ENCODE measurements at places on chromosomes 12 and 14.

DNA sequence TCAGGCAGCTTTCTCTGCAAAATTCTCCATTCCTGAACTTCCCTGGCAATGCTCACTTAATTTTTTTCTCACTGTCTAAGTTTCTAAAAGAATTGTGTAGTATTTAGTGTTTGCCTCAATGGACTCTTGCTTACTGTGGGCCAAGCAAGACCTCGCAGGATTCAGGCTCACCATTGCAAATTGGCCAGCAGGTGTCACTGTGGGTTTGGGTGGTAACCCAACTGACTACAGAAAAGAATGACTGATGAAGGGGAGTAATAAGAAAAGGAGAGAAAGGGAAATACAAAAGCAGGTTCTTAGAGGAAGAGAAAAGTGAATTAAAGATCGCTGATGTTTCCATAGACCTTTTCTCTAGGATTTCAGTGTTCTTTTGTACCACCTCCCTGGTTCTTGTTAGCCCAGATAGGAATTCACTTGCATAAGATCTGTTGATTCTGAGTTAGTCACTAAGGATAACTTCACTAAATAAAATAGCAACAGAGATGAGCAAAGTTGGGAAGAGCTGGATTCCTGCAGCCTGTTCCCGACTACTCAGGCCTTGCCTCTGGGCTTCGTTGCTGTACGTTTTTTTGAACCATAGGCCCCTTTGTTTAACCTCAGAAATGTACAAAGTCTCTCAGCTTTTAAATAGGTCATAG lies 386.5 kb upstream of the DDHD1 start:
- DNase-seq: peak; percentile 47

GRCh38 chr12:49420556-49420955 lies 53.3 kb downstream of the SPATS2 start:
- DNase-seq: no peak

GRCh38 chr14:23376482-23377197 lies at the start of gene CMTM5:
CMTM5 (plus strand) TSS chr14:23377046; CDS start chr14:23377252, 206 bp downstream.
- DNase-seq: no peak

DNA sequence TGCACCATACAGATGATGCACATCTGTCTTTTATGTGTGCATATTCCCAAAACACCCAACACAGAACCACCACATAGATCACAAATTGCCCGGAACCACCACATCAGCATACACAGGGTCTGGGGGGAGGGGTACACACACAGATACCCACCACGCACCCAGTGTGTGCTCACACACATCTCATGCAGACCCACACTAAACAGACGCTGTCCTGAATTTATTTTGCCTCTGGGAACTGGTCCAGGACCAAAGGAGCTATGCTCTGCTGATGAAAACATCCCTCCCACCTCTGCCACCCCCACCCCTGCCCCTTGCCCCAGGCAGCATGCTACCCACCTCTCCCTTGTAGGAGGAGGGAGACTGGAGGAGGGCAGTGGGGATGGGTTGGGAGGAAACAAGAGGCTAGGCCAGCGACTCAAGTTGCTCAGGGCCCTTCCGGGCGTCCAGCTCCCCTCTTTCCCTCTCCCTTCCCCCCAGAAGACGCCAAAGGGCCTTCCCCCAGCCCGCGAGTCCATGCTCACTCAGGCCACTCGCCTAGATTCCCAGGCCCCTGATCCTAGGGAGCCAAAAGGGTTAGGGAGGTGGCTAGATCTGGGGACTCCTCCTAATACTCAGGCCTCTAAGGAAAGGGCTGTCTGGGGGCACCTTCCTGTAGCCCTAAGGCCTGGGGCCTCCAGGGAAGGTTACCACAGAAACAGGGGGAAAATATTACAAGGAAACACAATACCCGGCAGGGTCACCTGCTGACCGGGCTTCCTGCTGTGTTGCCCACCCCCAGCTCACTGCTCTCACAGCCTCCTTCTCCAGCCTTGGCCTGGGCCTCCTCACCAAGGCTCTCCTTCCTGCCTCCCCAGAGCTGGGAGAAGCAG lies 3.1 kb downstream of the HDAC7 start:
- DNase-seq: no peak

DNA sequence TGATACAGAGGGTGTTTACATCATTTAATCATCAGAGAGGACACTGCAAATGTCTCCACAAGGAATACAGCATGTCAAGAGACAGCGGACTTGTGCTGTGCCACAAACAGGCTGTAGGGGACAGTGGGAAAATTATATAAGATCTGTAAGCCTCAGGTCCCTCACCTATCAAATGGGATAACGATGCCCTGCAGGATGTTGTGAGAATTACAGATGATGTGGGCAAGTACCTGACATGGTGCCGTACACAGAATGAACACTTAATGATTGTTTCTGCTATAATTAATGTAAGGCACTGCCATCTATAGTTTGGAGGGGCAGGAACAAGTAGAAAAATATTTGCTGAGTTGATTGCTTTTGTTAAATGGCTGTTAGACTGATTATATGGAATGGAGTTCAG lies 81.9 kb upstream of the GTF2A1 start:
- DNase-seq: no peak

GRCh38 chr12:86597431-86597830 lies 341.2 kb upstream of the MGAT4C start:
- no peak for DNase-seq

DNA sequence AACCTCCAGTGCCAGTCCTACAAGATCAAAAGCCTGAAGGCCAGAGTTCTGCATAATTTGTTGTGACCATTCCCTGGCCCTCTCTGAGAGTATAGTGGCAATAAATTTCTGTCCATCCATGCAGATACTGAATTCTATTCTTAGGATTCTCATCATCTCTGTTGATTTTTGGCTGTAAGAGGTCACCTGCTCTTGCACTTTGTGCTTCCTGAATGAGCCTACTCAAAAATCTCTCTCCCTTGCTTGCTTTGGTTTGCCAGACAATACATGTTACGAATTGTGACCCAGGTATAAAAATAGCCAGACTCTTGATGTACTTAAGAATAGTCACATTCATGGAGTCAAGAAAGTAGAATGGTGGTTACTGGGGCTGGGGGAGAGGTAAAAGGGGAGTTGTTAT lies 16.7 kb downstream of the ZNF664 start:
- DNase-seq: no peak

DNA sequence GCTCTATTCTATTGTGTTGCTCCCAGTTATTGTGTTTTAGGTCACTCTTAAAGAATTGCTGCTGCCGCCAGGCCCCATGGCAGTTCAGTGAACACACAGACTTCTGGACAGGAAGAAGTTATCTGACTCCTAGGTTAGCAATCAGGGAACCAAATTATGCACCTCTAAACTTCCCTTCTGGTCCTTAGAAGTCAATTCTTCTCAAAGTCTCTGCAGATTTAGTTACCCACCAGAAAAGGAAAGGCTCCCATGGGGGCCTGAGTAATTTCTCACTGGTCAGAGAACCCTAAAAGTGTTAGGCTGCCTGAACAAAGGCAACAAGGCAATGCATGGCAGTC lies 10.0 kb downstream of the EMP1 start:
- no peak for DNase-seq

- peak; percentile 16 for DNase-seq
These were observed 8.9 kb upstream of the AMN1 start for GRCh38 chr12:31737763-31738162.

- no peak for DNase-seq
These were observed 8.7 kb upstream of the JDP2 start for GRCh38 chr14:75418850-75419768.

GRCh38 chr14:59582161-59582560 lies 5.5 kb upstream of the CCDC175 start:
- no peak for DNase-seq

DNA sequence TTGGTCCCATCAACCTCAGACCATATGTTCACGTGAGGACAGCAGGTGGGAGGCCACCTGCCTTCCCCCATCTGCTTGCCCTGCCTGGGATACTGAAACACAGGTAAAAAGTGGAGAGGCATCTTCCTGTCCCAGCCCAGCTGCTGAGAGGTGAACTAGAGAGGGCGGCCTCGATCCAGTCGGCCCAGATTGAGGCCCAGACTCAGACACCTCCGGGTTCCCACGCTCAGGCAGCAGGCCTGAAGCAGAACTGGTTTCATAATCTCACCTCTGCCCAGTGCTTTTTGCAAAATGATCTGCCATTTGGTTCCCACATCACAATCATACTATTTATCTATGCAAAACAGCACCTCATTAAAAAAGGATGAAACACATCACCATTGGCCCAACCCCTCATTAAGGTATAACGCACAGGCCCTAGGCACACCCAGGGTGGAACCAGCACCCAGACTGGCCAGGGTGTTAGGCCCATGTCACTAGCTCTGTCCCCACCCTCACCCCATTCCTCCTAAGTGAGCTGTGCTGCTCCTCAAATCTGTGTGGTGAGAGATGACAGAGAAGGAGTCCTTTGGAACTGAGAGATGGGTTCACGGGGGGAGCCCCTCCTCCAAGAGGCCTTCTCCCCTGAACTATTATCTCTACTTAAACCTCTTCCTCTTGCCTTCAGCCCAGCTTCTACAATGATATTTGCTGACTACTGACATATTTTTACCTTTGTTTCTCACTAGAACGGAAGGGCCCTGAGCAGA lies 81.1 kb downstream of the ZFP36L1 start:
- DNase-seq: no peak

DNA sequence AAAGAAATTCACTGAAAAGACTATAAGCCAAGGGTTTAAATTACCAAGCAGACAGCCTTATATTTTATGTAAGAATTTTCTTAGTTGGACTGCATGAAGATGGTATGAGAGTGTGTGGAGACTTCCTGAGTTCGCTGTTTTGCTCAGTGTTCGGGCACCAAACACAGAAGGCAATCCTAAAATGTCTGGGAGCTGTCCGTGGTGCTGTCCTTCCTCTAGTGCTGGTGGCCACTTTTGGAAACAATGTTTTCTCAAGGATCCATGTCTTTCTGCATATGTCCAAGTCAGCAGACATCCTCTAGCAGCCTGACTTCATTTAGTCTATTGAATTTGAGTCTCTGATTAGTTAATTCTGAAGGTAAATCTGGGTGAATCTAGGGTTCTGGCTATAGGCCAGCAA lies 135.8 kb downstream of the SLC8A3 start:
- peak; percentile 15 for DNase-seq

DNA sequence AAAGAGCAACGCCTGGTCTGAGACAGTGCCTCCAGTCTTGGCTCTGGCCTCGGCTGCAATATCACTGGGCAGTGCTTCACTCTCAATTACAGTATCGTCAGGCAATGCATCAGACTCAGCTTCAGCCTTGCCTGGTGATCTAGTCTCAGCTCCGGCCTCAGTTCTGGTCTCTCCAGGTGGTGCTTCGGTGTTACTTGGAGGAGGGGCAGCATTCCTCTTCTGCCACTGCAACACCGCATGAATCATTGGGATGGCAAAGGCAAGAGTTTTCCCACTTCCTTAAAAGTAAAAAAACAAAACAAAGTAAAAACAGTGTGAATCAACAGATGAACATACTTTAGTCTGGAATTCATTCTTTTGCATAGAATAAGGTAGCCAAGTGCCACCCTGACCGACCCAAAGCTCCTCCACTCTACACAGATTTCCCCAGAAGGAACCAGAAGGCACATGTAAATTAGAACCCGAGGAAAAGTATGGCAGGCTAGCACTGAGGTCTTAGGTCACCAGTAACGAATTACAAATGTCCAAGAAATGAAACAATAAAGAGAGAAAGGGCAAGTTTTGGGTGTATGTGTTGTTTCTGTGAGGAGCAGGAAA lies 18.6 kb downstream of the DDX24 start:
- no peak for DNase-seq

DNA sequence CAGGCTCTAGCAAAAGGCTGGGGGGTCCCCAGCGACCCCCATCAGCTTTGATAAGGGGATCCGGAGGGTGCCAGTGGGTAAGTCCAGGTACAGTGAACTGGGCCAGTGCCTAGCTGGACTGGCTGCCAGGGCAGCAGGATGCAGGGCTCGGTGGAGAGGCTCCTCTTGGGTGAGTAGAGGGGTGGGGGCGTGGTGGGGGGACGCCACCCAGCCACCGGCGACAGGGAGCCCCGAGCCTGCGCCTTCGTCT lies 171 bp downstream of the RAPGEF3 start:
- DNase-seq: no peak

- DNase-seq: no peak
These were observed 3.2 kb upstream of the LHX5 start for GRCh38 chr12:113474635-113475436.

- DNase-seq: no peak
These were observed 312.3 kb downstream of the RAD51B start for GRCh38 chr14:68131907-68132306.

GRCh38 chr14:26255213-26255612 lies 342.6 kb downstream of the NOVA1 start:
- no peak for DNase-seq

- no peak for DNase-seq
These were observed 9.2 kb downstream of the HIF1A start for GRCh38 chr14:61704554-61704953.

DNA sequence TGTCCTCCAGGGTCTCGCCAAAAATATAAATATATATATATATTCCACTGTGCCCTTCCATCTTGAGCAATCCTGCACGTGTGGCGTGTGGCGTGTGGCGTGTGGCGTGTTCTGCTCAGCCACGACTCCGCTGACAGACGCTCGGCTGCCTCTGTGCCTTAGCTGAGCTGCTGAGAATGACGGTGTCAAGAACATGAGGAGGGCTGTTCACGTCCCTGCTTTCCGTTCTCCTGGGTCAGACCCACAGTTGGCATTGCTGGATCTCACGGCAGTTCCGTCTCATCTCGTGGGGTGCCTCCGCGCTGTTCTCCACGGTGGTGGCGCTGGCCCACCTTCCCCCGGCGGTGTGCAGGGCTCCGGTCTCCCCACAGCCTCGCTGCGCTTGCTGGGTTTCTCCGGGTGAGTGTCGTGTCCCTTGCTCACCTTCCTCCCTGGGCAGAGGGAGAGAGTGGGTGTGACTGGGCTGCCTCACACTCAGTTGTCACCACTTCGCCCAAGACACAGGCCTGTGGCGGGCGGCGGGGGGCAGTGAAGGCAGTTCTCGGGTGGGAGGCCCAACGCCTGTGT lies 9.4 kb downstream of the GPR132 start:
- DNase-seq: no peak

GRCh38 chr12:101115326-101115725 lies 94.7 kb downstream of the SLC5A8 start:
- no peak for DNase-seq

- no peak for DNase-seq
These were observed 45.4 kb downstream of the PPP4R3A start for GRCh38 chr14:91464615-91465205.

DNA sequence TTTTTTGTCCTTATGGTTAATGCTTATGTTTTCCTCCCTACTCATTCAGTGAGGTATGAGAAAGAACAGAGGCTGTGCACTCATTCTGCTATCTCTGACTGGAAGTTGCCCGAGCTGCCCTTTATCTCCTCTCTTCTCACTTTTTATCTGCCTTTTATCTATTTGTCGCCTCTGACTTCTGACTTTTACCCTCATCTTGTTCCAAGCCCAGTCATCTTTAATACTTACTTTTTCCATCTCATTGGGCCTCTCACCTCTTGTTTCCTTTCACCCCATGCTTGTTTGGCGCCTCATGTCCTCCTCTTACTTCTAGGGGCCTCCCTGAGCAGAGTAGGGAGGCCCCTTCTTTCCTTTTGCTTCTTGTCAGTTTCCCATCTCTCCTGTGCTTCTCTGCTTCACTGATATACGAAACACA lies 50.7 kb downstream of the DIP2B start:
- DNase-seq: no peak

DNA sequence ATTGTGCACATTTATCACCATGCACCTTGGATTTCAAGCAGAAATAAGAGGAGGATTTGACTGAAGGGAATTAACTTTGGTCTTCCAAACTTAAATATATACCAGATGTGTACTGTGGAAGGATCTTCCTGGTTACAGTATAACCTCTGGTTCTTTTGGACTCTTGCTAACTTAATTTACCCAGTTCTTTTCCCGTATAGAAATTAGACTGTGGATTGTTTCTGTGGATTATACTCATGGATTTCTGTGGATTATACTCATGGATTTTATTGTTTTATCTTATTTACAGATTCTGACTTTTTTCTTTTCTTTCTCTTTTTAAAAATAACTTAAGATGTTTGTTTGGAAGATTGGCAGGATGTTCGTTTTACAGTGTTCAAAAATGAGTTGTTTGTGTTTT lies 215.3 kb downstream of the RAD51B start:
- DNase-seq: no peak

All from stimulated activated CD4-positive, alpha-beta T cell treated with anti-CD3 and anti-CD28 coated beads, Interleukin-4, amount 100 ng/mL, for 48 hours (primary cell).